NCI-H146 (cell line): ENCODE measurements at places on chromosomes 2 and 18.

DNA sequence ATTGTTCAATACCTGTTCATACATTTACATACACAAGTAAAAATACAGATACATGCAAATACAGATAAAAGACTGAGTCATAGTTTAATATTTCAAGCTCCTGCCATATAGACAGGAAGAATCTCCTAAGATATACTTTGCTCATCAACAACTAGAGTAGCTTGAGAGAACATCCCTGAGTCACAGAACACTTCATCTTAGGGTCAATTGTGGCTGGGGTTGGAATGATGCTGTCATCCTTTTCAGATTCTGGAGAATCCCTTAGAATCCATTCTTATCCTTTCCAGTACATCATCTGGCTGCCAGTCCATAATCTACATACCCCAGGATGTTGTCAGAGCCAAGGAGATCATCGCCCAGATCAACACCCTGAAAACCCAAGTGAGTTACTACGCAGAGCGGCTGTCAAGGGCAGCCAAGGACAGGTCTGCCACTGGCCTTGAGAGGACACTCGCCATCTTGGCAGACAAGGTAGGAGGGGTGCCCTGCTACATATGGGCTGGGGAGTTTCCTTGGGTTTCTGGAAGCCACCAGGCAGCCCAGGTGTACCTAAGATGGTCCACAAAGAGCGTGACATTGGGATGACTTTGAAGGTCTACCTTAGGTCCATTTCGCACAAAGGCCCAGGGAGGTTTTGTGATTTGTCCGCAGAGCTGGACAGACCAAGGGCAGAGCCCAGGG is 55.7 kb downstream of the COA5 start:
- DNase-seq = no peak

DNA sequence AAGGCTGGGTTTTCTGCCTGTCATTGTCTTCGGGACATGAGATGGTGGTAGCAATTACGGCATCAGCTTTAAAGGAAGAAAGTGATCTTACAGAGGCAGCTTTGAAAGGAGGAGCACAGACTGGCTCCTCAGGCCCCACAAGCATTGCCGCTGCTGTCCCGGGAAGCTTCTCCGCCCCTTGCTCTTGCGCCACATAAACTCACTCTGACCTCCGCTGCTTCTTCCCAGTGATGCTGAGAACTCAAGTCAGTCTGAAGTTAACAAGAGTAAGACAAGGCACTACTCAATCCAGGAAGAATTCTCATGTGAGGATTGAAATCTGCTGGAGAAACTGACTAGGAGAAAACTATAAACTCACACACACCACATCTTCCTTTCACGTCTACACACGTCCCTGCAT is 112.4 kb upstream of the RIOK3 start:
- DNase-seq = no peak

GRCh38 chr2:96912346-96913116 is 42.7 kb upstream of the SEMA4C start:
- no peak for DNase-seq

DNA sequence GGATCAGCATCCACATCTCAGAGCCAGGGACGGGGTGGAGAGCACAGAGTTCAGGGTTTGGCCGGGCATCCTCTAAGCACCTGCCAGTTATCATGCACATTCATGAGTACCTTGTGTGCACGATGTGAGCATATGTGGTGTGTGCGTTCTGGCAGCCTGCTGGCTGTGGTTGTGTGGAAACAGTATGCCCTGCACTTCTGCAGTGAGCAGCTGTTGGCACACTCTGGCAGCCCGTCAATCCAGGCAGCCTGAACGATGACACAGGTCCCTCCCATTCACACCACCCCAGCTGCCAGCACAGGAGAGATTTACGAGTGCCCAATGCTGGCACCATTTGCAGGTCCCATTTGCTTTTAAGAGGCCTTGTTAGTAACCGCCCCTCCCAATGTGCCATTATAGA is 74.2 kb downstream of the CD8B2 start:
- DNase-seq = no peak

GRCh38 chr2:215410932-215411285 is 25.0 kb downstream of the FN1 start:
- DNase-seq = no peak

- DNase-seq = peak; percentile 57
Measured at GRCh38 chr2:233353769-233354499, at the start of gene DGKD. Gene DGKD, plus strand, starts transcription at chr2:233354494. Its CDS starts 25 bp downstream, at chr2:233354519.

GRCh38 chr2:39470580-39470979 is 33.5 kb upstream of the MAP4K3 start:
- DNase-seq = no peak

DNA sequence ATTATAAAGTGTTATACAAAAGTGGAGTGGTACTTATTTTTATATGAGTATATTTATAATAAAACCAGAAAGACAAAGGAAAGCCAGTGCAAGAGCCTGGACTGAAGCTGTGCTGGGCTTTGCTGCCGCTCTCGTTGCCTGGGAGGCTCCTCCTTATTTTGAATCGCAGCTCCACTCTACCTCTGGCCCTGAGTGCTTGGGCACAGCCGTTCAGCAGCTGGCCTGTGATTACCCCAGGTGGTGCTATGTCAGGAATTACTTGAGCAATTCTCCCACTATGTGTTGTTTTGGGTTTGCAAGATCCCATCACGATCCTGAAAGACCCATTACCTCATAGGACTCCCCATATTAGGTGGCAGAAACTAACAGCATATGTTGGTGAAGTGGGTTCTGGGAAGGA is 53.0 kb upstream of the LCLAT1 start:
- peak; percentile 71 for DNase-seq
